ENCODE measurements at places on chromosomes 11 and 22. TPM values are rescaled to one million over a fixed set of nuclear protein-coding genes. Genes with fewer than 3 reads are reported as not detected.
A peak's percentile ranks its signal among the peaks of the same experiment; 100 is the strongest.

GRCh38 chr11:131386408-131386807, 16.0 kb downstream of the NTM start:
- DNase-seq: no peak

GRCh38 chr22:48483764-48484528, 1343.7 kb downstream of the BRD1 start:
- DNase-seq: no peak

DNA sequence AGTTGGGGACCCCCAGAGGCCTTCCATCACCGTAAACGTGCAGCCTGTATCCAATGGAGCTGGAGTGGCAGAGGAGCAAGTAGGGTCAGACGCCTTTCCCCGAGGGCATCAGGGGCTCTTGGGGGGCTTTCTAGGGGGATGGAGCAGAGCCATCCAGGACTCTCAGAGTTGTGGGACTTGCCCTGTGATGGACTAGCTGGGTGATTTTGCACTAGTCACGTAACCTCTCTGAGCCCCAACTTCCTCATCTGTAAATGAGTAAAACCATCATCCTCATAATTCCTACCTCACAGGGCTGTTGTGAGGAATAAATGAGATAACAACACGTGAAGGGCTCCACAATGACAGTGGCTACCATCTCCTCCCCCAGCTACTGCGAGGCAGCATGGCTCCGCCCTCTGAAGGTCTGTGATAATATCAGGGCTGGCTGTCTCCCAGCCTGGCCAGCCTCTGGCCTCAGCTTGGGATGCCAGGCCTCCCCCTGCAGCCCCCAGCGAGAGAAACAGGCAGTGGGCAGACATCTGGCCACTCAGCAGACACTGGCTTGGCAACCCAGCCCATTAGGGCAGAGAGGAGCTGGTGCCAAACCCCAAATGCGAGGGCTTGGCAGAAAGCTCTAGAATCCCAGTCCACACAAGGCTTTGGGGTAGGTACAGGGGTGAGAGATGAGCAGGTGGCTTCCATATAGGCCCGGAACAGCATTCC, 6.7 kb downstream of the USP2 start:
- no peak for DNase-seq

DNA sequence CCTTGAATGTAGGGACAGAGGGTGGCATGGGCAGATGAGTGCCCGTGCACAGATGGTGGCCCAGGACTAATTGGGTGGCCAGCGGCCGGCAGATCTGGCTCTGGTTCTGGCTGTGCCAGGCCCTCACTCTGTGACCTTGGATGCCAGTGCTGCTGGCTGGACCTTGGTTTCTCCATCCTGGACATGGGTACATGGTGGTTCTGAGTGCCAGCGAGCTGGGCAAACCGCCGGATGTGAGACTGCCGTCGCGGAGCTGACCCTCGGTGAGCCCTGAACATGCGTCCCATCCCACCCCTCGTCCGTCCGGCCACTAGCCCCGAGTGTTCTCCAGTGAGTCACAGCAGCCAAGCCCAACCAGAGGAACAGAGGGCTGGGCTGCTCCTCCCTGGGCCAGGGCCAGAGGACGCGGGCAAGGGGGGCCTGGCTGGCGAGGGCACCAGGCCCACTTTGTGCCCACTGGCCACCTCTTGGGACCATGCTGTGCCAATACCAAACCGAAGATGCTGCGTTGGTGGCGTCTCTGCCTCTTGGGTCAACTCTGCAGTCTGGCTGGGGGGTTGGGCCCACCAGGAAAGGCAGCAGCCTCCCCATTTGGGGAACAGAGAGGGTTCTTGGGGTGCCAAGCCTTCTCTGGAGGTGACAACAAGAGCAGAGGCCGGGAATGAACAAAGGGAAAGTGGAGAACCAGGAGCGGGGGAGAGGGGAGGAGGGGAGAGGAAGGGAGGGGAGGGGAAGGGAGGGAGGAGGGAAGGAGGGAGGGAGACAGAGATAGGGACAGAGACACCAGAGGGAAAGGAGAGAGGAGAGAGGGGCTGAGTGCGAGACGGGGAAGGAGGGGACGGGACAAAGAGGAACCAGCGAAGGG, 10.7 kb downstream of the LSP1 start:
- DNase-seq: peak; percentile 86

DNA sequence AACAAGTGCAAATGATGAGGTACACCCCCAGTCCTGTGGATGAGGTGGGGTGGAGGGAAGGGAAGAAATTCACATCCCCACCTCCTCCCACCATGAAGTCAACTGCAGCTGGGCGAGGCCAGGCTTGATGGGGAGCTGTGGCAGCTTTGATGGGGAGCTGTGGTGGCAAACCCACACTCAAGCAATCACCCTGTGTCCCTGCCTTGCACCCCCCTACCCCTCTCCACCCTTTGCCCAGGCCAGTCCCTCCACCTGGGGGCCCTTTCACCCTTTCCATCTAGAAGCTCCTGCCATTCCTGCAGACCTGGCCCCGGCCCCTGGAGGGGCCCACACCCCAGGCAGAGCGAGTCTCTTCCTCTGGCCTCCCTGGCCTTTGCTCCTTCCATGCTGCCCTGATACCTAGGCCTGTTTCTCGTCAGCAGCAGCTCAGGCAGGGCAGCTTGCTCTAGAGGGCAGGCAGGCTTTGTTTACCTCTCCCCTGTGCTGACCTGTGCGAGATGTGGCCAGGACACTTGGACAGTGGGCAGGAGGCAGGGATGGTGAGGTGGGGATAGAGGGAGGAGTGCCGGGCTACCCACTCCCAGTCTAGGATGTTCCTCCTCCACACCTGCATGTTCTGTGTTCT, 4.5 kb upstream of the FGF3 start:
- DNase-seq: no peak

DNA sequence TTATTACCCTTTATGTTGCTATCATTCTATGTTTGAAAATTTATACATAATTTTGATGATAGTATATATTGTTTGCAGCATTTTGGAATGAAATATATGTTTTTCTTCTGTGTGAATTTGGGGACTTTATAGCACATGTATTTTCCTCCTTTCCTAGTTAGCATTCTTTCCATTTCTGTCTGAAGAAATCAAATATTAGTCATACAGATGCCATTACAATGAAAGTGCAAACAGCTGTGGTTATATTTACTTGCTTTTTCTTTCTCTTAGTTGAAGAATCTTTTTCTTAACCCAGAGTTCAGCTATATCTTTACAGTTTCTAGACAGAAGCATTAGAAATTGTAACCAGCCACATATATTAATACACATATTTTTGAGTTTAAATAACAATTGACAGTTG, 753.1 kb upstream of the ARHGAP42 start:
- DNase-seq: no peak

GRCh38 chr11:95339086-95339901, 108.3 kb upstream of the SESN3 start:
- no peak for DNase-seq

GRCh38 chr11:129023968-129024676, 81.5 kb upstream of the TP53AIP1 start:
- no peak for DNase-seq

- no peak for DNase-seq
Observed at GRCh38 chr11:65383778-65384177, 1.3 kb upstream of the SLC25A45 start.

BDNF gene
- total RNA-seq: 0.10 TPM

OR52E8 gene
- not detected for total RNA-seq

MIOX gene
- total RNA-seq: 0.20 TPM

MAJIN gene
- not detected for total RNA-seq

DLG2 gene
- 20.7 TPM for total RNA-seq

NELL1 gene
- 0.34 TPM for total RNA-seq
